Left lung (tissue), 14 donors: ENCODE measurements at places on chromosomes 4 and X. TPM values are rescaled to one million over a fixed set of nuclear protein-coding genes. Genes with fewer than 3 reads are reported as not detected.

The GAGE12J gene
- polyA plus RNA-seq: not detected

DNA sequence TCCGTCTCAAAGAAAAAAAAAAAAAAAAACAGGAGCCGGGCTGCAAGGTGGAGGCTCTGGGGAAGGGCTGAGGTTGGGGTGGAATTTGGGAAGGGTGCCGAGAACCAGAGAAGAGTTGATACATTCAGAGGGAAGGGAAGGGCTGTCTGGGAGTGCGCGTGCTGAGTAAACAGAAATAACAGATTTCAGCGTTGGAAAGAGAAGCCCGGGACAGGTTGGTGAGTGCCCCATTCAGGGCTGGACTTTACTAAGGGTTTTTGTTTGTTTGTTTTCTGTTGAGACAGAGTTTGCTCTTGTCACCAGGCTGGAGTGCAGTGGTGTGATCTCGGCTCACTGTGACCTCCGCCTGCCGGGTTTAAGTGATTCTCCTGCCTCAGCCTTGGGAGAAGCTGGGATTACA, 1.7 kb upstream of the IL3RA start:
- DNase-seq: no peak

GRCh38 chrX:111180750-111181240, 84.8 kb downstream of the PAK3 start:
- DNase-seq: no peak

GRCh38 chrX:76920607-76921006, 493.1 kb downstream of the MAGEE1 start:
- DNase-seq: no peak

The SPANXA1 gene
- polyA plus RNA-seq: not detected

DNA sequence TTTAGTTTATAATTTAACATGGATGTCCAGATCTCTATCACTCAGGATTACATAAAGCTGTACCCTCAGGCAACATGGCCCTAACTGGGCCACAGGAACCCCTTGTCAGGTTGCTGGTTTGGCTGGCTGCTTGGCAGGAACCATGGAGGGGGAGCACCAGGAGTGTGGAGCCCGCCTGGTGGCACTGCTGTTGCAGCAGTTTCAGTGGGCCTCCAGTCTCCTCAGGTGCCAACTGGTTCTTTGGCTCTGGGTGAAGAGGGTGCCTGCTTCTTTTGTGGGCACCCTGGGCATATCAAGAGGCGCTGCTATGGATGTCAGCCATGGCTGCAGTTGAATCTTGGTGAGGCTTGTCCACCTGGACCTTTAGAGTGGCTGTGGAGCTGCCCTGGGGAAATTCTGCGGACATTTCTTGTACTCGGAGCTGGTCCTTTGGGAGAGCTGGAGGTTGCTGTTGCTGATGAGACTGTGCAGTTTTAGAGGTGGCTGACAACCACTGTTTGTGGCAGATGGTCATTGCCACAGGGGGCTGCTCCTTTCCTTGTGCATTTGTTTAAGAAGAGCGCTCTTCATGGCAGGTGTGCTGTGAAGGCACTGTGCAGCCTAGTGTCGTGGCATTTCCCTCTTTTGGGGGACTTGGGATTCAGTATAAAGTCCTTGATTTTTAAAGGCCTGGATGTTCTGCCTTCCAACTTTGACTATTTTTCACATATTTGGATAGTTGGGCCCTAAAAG, 10.3 kb upstream of the SMIM14 start:
- no peak for DNase-seq

DNA sequence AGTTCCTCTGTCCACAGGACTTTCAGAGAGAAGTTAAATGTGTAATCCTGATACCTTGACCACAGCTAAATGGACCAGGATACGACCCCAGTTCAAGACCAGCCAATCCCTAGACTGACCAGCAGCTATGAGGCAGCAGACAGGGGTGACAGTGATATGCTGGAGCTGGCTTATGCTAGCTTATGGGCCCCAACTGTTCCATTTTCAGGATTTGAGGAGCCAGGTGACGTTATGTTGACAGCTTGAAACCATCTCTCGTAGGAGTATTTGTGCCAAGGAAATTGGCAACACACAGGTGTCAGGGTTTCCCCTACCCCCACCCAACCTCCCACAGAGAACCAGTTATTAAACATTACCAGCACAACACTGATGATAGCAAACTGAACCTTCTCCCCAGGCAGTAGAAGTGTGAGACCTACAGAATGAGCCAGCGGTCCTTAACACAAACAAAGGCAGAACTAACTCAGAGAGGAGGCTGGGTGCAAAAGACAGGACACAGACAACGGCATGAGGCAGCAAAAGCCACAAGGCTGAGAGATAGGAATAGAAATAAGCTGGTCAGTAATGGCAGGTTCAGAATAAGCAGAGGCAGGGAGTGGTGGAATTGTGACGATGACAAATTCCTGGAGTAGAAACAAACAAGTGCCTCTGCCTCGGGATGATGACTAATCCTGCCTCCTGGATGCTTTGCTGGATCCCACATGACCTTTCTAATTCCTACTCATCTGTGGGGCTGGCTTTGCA, 85.6 kb upstream of the CPEB2 start:
- DNase-seq: no peak

GRCh38 chr4:77184974-77185373, 28.0 kb downstream of the CCNG2 start:
- no peak for DNase-seq

GRCh38 chrX:38678183-38678582, 116.8 kb downstream of the TSPAN7 start:
- DNase-seq: no peak

The S100G gene
- polyA plus RNA-seq: not detected

The ABCB7 gene
- 37.2 TPM for polyA plus RNA-seq

DNA sequence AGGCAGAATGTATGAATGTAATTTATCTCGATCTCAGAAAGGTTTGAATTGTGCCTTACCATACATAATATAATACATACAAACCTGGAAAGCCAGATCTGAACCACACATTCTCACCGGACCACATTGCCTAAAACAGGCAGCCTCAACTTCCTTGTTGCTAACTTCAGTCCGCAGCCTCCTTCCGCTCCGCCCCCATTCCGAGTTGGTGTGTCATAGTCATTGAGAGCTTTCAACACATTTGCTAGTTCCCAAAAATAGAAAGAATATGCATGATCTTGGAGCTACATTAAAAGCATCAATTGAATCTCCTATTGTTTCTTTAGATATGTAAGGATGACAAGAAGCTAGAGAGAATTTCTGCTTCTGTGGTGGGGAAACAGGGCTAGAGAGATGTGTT, 127.2 kb downstream of the ARHGEF9 start:
- no peak for DNase-seq

DNA sequence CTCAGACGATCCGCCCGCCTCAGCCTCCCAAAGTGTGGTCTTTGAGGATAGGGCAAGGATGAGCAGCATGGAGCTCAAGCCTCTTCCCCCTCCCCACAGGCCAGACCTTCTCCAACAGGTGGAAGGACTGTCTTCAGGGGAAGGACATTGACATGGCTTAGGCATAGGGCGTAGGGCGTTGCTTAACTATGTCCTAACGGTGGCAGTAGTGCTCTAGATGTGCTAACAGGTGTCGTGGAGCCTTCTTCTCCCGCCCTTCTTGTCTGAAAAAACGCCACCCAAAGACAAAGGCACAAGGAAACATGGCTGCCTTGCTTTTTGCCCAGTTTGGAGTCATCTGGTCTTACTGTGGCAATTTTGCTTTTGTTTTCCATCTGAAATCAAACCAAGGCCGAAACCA, 219.8 kb downstream of the OR13H1 start:
- DNase-seq: peak; percentile 76

- DNase-seq: no peak
These were observed 134.2 kb downstream of the SPOCK3 start for GRCh38 chr4:167100120-167100519.

GRCh38 chrX:51026862-51027261, 116.3 kb downstream of the BMP15 start:
- no peak for DNase-seq

The FGFR3 gene
- 103 TPM for polyA plus RNA-seq

The WDR19 gene
- polyA plus RNA-seq: 81.9 TPM

The GAGE12E gene
- not detected for polyA plus RNA-seq

The AKAP4 gene
- not detected for polyA plus RNA-seq

The GUCY1B1 gene
- polyA plus RNA-seq: 55.6 TPM
